ENCODE measurements at places on chromosomes 3 and 15.

DNA sequence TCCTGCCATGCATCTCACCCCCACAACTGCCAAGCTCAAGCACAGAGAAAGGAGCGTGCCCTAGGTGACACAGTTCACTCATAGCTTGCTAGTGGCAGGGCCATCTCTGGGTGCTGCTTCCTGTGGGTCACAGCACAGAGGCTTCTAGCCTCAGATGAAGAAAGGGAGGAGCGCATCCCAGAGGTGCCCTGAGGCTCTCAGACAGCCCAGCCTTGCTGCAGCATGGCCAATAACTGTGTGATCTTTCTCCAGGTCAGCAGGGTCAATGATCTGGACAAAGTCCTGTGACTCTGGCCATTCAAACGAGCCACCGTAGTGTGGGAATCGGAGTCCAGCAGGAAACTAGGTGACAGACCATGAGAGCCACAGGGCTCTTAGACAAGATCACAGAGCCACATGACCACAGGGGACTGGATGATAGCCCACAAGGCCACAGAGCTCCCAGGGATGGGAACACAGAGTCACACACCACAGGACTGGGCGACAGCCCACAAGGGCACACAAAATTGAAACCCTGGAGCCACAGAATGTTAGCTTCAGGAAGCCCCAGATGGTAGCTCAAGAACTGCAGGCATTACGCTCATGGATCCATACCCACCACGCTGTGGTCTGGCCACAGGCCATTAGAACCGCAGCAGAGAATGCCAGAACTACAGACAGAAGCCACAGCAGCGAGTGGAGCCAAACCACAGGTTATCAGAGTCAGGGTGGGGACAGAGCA is 25.9 kb upstream of the GRIP2 start:
- peaks cover 4% of the 10 kb centered on the region for H3K4me1 ChIP-seq
- DNase-seq: peak; percentile 28
- H3K27me3 ChIP-seq: peaks cover 90% of the 10 kb centered on the region
- H3K36me3 ChIP-seq: no peaks in the 10 kb centered on the region
- no peak overlapping the region for H3K4me3 ChIP-seq

- H3K4me3 ChIP-seq: no peak overlapping the region
- DNase-seq: no peak
- no peak overlapping the region for H3K27ac ChIP-seq
- peaks cover 12% of the 10 kb centered on the region for H3K4me1 ChIP-seq
- H3K27me3 ChIP-seq: no peaks in the 10 kb centered on the region
- no peaks in the 10 kb centered on the region for H3K36me3 ChIP-seq
Measured at GRCh38 chr3:156608601-156609514, 53.9 kb upstream of the SSR3 start.

DNA sequence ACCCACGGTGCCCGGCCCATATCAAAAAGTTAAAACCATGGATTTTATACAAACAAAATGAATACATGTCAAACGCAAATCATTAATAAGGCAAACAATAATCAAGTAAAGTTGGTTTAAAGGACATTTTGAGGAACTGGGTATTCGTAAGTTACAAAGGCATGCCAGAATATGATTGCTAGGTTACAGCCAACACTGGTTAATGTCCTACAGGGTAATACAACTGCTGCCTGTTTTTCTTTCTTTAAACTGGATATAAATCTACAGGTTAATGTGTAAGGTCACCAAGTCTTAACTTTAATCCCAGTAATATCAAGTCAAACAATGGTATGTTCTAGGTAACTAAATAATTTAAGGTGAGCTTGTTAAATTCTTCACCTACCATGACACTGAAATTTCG is 166.1 kb downstream of the PTPRG start:
- H3K4me1 ChIP-seq: peaks cover 20% of the 10 kb centered on the region
- no peak for DNase-seq
- peaks cover 5% of the 10 kb centered on the region for H3K36me3 ChIP-seq
- no peak overlapping the region for H3K4me3 ChIP-seq

DNA sequence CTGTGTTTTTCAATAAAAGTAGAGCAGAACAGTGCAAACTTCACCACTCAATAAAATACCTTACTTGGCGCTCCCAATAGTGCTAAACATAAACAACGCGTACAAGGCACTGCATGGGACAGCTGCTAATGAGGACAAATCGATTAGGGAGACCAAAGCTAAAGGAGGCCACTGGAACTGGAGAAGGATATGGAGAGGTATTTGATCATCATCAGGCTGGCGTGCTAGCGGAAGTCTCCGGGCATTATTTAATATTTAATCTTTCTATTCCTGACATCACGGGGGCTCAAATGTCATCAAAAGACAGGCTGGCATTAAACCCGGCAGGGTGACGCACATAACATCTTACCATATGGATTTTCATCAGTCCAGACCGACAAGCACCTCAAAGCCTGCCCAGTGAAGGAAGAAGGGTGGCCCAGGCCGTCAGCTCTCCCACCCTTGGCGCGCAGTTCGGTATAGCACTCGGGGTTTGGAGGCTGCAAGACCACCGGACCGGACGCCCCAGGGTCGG is 604 bp downstream of the CCPG1 start:
- H3K4me3 ChIP-seq: peak overlapping the region; percentile 82
- peaks cover 19% of the 10 kb centered on the region for H3K4me1 ChIP-seq
- H3K27ac ChIP-seq: peak overlapping the region; percentile 86
- no peaks in the 10 kb centered on the region for H3K27me3 ChIP-seq
- no peaks in the 10 kb centered on the region for H3K36me3 ChIP-seq

DNA sequence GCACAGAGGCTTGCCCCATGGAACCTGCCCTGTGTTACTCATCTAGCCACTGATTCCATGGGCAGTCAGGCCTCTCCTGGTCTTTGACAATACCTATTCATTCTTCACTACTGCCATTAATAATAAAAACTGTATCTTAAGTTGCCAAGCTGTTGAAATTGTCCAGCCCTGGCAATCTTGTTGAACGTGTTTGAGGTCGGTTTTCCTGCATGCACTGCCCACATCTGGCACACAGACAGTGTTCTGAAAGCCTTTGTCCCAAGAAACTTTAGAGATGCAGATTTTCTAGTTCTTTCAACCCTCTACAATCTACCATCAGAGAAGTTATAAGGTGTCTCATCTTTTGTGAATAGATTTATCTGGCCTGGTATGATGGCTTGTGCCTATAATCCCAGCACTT is 567.2 kb upstream of the NECTIN3 start:
- no peak overlapping the region for H3K4me3 ChIP-seq
- no peak overlapping the region for H3K27ac ChIP-seq

DNA sequence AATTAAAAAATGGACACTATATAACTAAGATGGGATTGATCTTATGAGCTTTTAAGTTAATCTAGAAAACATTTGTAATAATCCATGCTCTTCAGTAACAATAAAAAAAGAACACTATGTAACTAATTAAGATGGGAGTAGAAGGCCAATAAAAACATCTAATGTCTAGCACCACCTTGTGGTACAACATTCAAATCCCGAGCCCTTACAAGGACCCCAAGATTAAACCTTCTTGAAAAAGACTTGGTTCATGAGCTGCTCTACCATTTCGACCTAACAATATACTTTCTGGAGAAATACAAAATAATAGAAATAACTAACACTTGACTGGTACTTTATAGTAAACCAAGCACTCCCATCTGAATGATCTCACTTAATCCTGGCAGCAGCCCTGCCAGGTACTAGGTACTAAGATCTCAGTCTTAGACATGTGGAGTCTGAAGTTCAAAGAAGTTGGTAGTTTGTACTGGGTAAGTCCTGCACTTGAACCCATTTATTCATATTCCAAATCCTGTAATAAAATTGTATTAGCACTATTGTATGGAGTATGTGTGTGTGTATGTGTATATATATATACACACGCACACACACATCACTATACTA is 21.8 kb downstream of the METTL6 start:
- no peak overlapping the region for H3K4me3 ChIP-seq
- peak; percentile 59 for DNase-seq
- no peaks in the 10 kb centered on the region for H3K27me3 ChIP-seq
- H3K4me1 ChIP-seq: no peaks in the 10 kb centered on the region

- H3K27me3 ChIP-seq: no peaks in the 10 kb centered on the region
- peaks cover 15% of the 10 kb centered on the region for H3K4me1 ChIP-seq
- no peak for DNase-seq
Measured at GRCh38 chr15:67543348-67543718, 830 bp downstream of the MAP2K5 start.

DNA sequence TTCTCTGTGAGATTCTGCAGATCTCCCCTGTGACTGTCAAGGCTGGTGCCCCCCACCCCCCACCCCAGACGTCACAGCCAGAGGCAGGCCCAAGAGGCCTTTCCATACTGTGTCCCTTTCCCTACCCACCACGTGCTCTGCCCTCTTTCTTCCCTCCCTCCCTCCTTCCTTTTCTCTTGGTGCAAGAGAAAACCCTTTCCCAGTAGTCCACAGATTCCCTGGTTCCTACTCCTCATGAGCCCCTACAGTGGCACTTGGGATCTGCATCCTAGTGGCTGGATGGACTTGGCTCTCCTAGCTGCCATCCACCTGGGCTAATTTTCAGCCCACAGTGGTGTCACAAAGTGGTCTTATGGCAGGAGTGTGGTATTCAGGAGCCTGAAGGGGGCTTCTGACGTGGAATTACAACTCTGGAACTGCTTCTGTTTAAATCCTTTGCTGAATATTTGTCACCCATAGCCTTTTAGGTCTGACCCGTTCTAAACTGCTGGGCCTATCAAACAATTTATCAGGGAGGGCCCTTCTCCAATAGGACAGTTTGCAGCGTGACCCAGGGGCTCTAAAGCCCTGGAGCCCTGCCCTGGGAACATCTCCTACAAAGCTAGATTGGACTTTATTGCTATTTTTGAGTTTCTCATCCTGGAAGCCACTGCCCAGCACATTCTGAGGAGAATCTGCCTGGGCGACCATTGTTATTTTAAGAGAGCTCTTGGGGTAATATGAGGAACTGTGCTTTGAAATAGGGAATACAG is 35.3 kb downstream of the KLF13 start:
- H3K27me3 ChIP-seq: no peaks in the 10 kb centered on the region
- H3K36me3 ChIP-seq: peaks cover 8% of the 10 kb centered on the region
- H3K4me1 ChIP-seq: peaks cover 69% of the 10 kb centered on the region
- H3K4me3 ChIP-seq: no peak overlapping the region

- peaks cover 52% of the 10 kb centered on the region for H3K4me1 ChIP-seq
- peak; percentile 87 for DNase-seq
- H3K27me3 ChIP-seq: no peaks in the 10 kb centered on the region
- peak overlapping the region; percentile 12 for H3K4me3 ChIP-seq
Measured at GRCh38 chr3:188900421-188900951, 271.3 kb upstream of the TPRG1 start.

- no peaks in the 10 kb centered on the region for H3K4me1 ChIP-seq
- no peak for DNase-seq
- no peaks in the 10 kb centered on the region for H3K27me3 ChIP-seq
- no peak overlapping the region for H3K27ac ChIP-seq
Measured at GRCh38 chr3:194562986-194563385, 70.2 kb downstream of the TMEM44 start.

GRCh38 chr3:195692354-195692685 is 28.5 kb upstream of the MUC20 start:
- H3K27me3 ChIP-seq: no peaks in the 10 kb centered on the region
- H3K27ac ChIP-seq: peak overlapping the region; percentile 37
- H3K36me3 ChIP-seq: peaks cover 55% of the 10 kb centered on the region
- no peak for DNase-seq
- H3K4me3 ChIP-seq: no peak overlapping the region
- peaks cover under 1% of the 10 kb centered on the region for H3K4me1 ChIP-seq

GRCh38 chr3:73719861-73720260 is 95.1 kb upstream of the PDZRN3 start:
- H3K27ac ChIP-seq: no peak overlapping the region
- no peaks in the 10 kb centered on the region for H3K27me3 ChIP-seq
- no peaks in the 10 kb centered on the region for H3K4me1 ChIP-seq
- no peaks in the 10 kb centered on the region for H3K36me3 ChIP-seq
- H3K4me3 ChIP-seq: no peak overlapping the region

DNA sequence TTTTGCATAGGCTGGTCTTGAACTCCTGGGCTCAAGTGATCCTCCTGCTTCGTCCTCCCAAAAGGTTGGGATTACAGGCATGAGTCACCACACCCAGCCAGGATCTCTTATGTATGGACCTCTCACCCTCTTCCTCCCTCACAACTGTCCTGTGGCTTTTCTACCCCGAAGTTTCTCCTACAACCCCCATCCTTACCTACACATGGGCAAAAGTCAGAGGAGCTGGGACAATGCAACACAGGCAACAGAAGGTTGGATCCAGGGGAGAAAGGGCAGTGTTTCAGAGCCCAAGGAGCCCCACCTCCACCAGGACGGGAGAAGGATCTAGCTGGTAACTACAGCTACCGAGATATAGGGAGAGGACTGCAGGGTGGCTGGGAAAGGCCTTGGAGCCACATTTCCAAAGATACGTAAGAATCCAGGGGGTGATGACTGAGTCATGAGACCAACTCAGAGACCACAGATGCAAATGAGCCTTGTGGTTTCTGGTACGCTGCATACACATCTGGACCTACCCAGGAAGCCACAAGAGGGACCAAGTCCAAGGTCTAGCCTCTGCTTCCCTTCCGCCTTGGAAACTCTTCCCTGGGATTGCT is 13.6 kb downstream of the IGDCC4 start:
- no peak overlapping the region for H3K27ac ChIP-seq
- H3K36me3 ChIP-seq: no peaks in the 10 kb centered on the region
- DNase-seq: peak; percentile 58

- peaks cover 10% of the 10 kb centered on the region for H3K4me1 ChIP-seq
- no peak overlapping the region for H3K27ac ChIP-seq
- H3K4me3 ChIP-seq: no peak overlapping the region
- peak; percentile 10 for DNase-seq
- no peaks in the 10 kb centered on the region for H3K27me3 ChIP-seq
- H3K36me3 ChIP-seq: peaks cover 5% of the 10 kb centered on the region
Measured at GRCh38 chr3:107630779-107631178, 108.0 kb downstream of the BBX start.

GRCh38 chr3:42127226-42127625 is 36.1 kb downstream of the TRAK1 start:
- H3K4me3 ChIP-seq: no peak overlapping the region
- H3K4me1 ChIP-seq: peaks cover 24% of the 10 kb centered on the region
- DNase-seq: no peak
- no peaks in the 10 kb centered on the region for H3K27me3 ChIP-seq

GRCh38 chr3:183629546-183630301 is 5.7 kb upstream of the KLHL24 start:
- no peaks in the 10 kb centered on the region for H3K4me1 ChIP-seq
- no peak for DNase-seq
- no peak overlapping the region for H3K4me3 ChIP-seq
- H3K27ac ChIP-seq: no peak overlapping the region
- H3K36me3 ChIP-seq: no peaks in the 10 kb centered on the region
- H3K27me3 ChIP-seq: no peaks in the 10 kb centered on the region

DNA sequence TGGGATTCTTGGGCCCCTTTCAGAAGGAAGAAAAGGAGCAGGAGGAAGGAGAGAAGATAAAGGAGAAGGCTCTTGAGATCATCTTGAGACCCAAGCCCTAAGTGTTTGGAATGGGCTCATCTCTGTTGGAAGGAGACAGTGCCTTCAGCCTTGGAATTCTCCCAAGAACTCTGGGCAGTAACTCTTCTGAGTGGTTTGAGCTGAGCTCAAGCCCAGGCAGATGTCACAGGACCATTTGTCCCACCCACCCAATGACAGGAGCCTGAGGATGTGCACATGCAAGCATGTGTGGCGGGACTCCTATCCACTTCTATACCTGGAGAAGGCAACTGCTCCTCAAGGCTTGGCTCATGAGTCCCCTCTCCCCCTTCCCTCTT is 14.6 kb upstream of the TMEM40 start:
- no peaks in the 10 kb centered on the region for H3K27me3 ChIP-seq
- no peak overlapping the region for H3K27ac ChIP-seq
- no peaks in the 10 kb centered on the region for H3K4me1 ChIP-seq
- no peak overlapping the region for H3K4me3 ChIP-seq
- no peaks in the 10 kb centered on the region for H3K36me3 ChIP-seq

All from MCF 10A (cell line).